T-cell (primary cell): ENCODE measurements at places on chromosomes 6 and 20. TPM values are rescaled to one million over a fixed set of nuclear protein-coding genes. Genes with fewer than 3 reads are reported as not detected.

DNA sequence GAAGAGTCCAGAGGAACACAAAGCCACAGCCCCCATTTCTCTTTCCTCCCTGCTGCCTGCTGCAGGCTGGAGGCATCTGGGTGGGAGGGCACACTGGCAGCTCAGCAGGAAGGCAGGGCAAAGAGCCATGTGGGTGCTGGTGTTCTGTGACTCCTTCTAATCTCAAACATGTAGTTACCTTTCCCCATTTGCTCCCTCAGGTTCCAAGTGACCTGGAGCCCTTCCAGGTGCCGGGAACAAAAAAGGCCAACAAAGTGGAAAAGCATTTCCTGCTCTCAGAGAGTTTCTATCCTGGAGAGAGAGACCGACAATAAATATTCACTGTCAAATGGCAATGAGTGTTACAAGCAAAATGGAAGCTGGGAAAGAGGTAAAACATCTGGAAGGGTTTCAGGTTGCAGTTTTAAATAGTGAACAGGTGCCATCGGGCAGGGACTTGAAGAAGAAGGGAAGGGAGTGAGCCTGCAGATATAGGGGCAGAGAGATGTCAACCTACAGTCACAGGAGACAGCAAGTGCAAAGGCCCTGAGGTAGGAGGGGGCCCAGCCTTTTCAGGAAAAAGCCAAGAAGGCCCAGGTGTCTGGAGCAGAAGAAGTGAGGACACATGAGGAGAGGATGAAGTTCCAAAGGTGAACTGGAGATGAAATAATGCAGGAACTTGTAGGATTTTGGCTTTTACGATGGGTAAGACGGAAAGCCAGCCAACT lies 43.6 kb upstream of the IYD start:
- DNase-seq: no peak
- H3K36me3 ChIP-seq: no peaks in the 10 kb centered on the region
- no peak overlapping the region for H3K4me3 ChIP-seq
- H3K4me1 ChIP-seq: no peaks in the 10 kb centered on the region
- H3K27ac ChIP-seq: no peak overlapping the region

Gene NMBR
- total RNA-seq: not detected

DNA sequence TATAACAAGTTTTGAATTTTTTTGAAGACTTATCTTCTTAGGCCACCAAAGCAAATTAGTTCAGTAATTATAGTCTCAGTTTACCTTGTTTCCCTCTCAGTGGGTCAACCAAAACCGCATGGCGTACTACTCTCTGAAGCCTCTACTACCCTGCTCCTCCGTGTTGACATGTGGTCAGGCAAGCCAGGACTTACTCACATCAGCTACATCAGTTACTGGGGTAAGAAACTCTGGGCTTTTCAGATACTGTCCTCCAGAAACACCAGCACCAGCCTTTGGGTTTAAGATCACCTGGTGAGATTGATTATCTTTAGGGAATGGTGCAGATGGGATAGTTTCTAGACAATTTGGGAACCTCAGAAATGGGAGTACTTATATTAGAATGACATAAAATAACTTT lies 55.1 kb downstream of the KCNQ5 start:
- H3K4me1 ChIP-seq: no peaks in the 10 kb centered on the region
- H3K4me3 ChIP-seq: no peak overlapping the region
- no peak overlapping the region for H3K27ac ChIP-seq
- no peaks in the 10 kb centered on the region for H3K27me3 ChIP-seq
- H3K36me3 ChIP-seq: no peaks in the 10 kb centered on the region

Gene GJA10
- not detected for total RNA-seq

GRCh38 chr6:53598265-53598907 lies 53.5 kb upstream of the GCLC start:
- no peaks in the 10 kb centered on the region for H3K27me3 ChIP-seq
- no peaks in the 10 kb centered on the region for H3K4me1 ChIP-seq
- no peak for DNase-seq
- no peak overlapping the region for H3K4me3 ChIP-seq
- H3K36me3 ChIP-seq: no peaks in the 10 kb centered on the region
- no peak overlapping the region for H3K27ac ChIP-seq

Gene SNX5
- 56.4 TPM for total RNA-seq

Gene ADGRB3
- not detected for total RNA-seq
